ENCODE measurements at places on chromosomes 7 and 10.

DNA sequence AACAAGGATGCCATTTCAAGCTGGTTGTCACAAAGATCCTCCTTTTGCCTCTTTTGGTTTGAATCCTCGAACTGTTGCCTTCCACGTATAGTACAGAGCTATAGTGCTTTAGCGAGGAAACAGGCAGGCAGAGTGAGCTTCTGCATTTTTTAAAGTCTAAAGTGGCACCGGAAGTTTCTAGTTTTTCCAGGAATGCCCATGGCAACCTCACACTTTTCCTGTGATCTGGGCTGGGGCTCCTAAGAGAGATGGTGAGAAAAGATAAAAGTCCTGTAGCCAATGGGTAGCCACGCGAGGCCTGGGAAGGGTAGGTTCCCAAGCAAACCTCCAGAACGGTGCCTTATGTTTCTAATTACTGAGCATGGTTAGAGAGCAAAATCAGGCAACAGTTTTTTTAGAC, 76.7 kb downstream of the CALD1 start:
- DNase-seq = no peak

GRCh38 chr7:116706668-116707126, 34.7 kb downstream of the MET start:
- DNase-seq = peak; percentile 32

DNA sequence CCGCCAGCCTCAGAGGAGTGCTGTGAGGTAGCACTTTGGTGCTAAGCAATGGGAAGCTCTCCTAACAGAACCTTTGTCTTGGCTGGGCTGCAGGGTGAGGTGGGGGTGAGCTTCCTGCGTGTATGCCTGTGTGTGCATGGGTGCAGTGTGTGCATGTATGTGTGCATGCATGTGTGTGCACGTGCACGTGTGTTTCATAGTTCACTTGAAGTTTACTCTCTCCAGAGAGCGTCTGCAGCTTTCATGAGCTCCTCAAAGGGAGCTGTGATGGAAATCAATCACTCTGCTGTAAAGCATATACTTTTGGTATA, 4.9 kb upstream of the ZNF467 start:
- no peak for DNase-seq

GRCh38 chr7:47150497-47151260, 431.2 kb downstream of the TNS3 start:
- no peak for DNase-seq

- no peak for DNase-seq
These were observed 323.3 kb upstream of the KAT6B start for GRCh38 chr10:74502963-74503608.

DNA sequence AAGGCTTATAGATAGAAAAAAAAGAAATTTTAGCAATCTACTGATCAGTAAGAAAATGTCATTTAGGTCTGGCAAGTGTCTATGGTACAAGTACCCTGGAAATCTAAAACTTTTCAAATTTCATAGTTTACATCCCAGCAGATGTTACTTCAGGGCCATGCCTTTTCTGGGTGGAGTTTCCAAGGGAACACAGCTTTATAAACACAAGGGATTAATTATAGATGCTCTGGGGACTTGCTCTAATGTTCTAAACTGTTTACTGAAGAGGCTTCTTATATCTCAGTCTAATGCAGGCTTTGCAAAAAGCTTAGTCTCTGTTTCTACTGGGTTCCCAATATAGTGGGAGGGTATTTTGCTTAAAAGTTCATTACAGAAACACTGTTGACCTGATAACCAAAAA, 3.1 kb downstream of the CD36 start:
- no peak for DNase-seq

DNA sequence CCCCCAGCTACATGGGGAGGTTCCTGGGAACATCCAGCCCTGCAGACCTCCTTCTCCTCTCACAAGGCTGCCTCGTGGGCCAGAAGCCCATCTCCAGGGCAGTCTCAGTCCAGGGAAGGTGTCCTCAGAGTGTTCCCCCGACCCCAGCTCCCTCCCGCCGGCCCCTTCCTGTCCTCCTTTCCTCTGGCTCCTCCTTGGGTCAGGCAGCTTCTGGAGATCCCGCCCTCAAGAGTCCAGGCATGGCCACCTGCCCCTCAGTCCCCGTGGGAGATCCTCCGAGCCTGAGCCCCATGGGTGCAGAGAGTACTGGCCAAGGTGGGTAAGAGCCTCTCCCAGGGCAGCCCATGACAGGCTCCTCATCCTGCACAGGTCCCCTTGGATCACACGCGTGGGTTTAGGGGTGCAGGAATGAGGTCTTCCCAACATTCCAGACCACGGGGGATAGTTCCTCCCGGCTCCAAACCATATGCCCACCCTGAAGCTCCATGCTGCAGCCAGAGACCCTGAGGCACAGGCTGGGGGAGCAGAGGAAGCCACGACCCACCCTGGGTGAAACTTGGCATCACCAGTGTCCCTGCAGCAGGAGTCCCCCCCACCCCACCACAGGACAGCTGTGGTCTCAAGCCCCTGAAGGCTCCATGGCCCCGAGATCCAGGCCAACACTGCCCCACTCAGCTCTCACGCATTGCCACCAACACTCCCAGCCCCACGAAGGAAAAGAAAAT, 65.5 kb downstream of the OAT start:
- DNase-seq = no peak

- DNase-seq = no peak
These were observed 19.9 kb downstream of the TMEM270 start for GRCh38 chr7:73880755-73881328.

- DNase-seq = no peak
These were observed 65.8 kb upstream of the ZEB1 start for GRCh38 chr10:31253237-31253636.
